ENCODE measurements at places on chromosomes 13 and 19.
A peak's percentile ranks its signal among the peaks of the same experiment; 100 is the strongest.

DNA sequence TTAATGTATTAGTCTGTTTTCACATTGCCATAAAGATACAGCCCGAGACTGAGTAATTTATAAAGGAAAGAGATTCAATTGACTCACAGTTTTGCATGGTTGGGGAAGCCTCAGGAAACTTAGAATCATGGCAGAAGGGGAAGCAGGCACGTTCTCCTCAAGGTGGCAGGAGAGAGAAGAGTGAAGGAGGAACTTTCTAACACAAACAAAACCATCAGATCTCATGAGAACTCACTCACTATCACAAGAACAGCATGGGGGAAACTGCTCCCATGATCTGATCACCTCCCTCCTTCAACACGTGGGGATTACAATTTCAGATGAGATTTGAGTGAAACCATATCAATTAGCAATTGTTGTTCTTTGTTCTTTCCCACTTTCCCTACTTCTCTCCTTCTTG lies 689.0 kb upstream of the SLITRK1 start:
- no peak for DNase-seq

DNA sequence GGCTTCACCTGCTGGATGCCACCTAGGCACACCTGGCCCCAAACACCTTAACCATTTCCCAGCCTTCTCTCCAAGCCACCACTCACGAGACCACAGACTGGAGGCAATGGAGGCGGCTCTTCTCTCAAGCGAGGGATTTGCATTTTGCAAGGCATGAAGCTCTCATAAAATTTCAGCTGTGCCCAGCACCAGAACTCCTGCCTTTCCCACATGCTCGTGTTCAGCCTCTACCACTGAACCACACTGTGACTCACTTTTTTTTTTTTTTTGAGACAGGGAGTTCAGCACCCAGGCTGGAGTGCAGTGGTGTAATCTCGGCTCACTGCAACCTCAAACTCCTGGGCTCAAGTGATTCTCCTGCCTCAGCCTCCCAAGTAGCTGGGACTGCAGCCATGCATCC lies 10.6 kb downstream of the NANOS3 start:
- DNase-seq: no peak

- DNase-seq: no peak
Observed at GRCh38 chr13:106589716-106590115, 21.8 kb upstream of the ARGLU1 start.

GRCh38 chr19:11534948-11535347 lies 3.7 kb upstream of the CNN1 start:
- DNase-seq: no peak

DNA sequence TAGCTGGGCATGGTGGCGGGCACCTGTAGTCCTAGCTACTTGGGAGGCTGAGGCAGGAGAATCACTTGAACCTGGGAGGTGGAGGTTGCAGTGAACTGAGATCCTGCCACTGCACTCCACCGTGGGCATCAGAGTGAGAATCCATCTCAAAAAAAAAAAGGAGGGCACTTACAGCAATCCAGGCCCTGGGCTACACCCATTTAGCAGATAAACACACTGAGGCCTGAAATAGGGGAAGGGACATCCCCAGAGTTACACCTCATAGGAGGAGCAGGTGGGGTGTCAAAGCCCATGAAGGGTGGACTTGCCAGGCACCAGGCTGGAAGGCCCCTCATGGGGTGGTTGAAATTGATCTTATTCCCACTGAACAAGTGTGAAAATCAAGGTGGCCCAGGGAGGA lies 13.9 kb upstream of the PLAUR start:
- no peak for DNase-seq

DNA sequence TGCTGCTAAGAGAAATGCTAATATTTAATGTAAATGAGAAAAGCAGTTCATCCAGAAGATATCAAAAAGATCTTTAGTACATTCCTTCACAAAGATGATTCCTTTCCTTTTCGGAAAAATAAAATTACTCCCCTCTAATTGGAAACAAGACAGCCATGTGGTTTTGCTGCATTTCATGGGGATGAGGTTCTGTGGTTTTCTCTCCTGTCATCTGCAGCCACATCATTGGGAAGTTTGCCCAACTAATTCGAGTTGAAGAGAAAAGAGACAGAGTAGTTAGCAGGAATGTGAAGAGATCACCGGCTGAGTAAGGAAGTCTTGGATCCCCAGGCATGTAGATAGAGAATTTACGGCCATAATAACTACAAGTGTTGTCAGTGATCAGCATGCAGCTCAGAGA lies 122.1 kb downstream of the CYSLTR2 start:
- no peak for DNase-seq

DNA sequence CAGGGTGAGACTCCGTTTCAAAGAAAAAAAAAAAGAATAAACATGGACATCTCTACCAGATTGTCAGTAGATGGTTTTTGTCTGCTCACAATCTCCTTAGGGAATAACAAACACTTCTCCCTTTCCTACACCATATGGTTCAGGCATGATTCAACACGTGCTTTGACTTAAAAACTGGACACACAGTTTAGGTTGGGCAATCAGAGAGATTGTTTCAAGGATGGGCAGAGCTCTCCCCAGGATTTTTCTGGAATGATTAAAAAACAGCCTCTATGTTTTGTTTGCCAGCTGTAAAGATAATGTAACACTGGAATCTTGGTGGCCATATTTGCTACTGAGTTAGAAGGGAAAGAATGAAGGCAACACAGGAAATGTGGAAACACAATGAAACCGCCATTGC lies 150.1 kb upstream of the TSC22D1 start:
- no peak for DNase-seq

DNA sequence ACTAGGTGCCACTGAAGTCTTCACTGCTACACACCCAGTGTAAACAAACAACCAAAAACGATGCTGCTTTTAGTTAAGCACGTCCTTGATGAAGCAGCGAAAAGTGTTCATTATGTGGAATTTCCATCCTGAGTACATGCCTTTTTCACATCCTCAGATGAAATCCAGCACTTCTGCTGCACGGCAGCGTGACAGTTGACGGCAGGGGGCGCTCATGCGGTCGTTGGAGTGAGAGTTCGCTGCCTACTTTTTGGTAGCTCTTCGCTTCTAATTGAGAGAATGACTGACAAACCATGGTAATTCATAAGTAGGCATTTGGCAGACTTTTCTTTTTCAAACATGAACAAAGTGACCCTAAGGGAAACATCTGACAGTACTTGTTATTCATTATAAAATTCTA lies 1124.9 kb downstream of the EFNB2 start:
- DNase-seq: peak; percentile 35

DNA sequence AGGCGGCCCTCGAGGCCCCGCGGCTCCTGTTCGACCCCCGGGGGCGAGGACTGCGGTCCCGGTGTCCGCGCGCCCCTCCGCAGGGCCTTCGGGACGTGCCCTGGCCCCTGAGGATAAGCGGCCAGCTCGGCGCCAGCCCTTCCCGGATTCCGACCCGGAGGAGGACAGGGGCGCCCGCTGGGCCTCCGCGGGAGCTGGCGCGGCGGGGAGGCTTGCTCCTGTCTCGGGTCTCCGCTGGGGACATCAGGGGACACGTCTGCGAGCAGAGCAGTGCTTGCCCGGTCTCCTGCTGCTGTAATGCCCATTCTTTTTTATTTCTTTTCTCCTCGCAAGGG lies 829 bp downstream of the B3GLCT start:
- DNase-seq: peak; percentile 78

- DNase-seq: peak; percentile 24
Observed at GRCh38 chr13:51935326-51936171, 73.8 kb downstream of the CCDC70 start.

GRCh38 chr13:40777166-40777808 lies 6.3 kb upstream of the MRPS31 start:
- peak; percentile 78 for DNase-seq

- no peak for DNase-seq
Observed at GRCh38 chr13:35841060-35841521, 290.1 kb downstream of the DCLK1 start.

- no peak for DNase-seq
Observed at GRCh38 chr19:38654628-38655055, 7.2 kb downstream of the ACTN4 start.

DNA sequence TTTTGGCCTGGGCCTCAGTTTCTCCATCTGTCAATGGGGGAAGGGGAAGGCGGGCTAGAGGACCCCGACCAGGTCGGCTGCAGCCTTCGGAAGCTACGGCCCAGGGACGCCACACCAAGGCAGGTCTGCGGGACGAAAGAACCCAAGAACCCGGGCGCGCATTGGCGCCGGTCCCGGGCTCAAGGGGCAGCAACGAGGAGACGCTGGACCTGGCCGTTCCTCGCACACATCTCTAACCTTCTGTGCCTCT lies 739 bp upstream of the ILF3 start:
- DNase-seq: no peak

- DNase-seq: no peak
Observed at GRCh38 chr19:51458051-51458645, at the start of gene SIGLEC8. Gene SIGLEC8 (minus strand): TSS chr19:51458454. CDS start chr19:51458387, 67 bp downstream.

- DNase-seq: no peak
Observed at GRCh38 chr13:113122550-113123225, at the start of gene F10. Gene F10 (plus strand): TSS chr13:113122799. CDS start chr13:113122856, 57 bp downstream.

GRCh38 chr19:46082728-46083050 lies 41.8 kb downstream of the IGFL3 start:
- no peak for DNase-seq

GRCh38 chr19:6826281-6826920 lies 53.9 kb downstream of the VAV1 start:
- DNase-seq: no peak

- DNase-seq: no peak
Observed at GRCh38 chr13:97520866-97521265, 86.9 kb downstream of the RAP2A start.

- no peak for DNase-seq
Observed at GRCh38 chr19:19748249-19748938, 15.5 kb upstream of the ZNF14 start.

GRCh38 chr13:62360609-62361008 lies 945.0 kb upstream of the PCDH20 start:
- no peak for DNase-seq

GRCh38 chr13:48901781-48902180 lies 73.9 kb upstream of the FNDC3A start:
- peak; percentile 21 for DNase-seq

GRCh38 chr13:83716121-83716520 lies 166.2 kb downstream of the SLITRK1 start:
- DNase-seq: no peak

DNA sequence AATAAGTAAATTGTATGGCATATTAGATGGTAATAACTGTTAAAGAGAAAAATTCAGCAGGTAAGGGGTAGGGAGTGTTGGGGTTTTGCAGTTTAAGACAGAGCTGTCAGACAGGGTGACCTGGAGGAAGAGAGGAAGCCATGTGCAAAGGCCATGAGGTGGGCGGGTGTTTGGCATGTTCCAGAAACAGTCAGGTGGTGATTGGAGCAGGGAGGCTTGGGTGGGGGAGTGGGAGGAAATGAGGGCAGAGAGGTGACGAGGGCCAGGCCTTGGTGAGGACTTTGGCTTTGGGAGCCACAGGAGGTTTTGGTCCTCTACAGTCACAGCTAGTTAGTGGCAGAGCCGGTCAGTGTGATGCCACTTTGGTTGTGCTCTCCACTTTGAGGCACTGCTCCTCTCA lies 20.1 kb downstream of the RYR1 start:
- DNase-seq: no peak

DNA sequence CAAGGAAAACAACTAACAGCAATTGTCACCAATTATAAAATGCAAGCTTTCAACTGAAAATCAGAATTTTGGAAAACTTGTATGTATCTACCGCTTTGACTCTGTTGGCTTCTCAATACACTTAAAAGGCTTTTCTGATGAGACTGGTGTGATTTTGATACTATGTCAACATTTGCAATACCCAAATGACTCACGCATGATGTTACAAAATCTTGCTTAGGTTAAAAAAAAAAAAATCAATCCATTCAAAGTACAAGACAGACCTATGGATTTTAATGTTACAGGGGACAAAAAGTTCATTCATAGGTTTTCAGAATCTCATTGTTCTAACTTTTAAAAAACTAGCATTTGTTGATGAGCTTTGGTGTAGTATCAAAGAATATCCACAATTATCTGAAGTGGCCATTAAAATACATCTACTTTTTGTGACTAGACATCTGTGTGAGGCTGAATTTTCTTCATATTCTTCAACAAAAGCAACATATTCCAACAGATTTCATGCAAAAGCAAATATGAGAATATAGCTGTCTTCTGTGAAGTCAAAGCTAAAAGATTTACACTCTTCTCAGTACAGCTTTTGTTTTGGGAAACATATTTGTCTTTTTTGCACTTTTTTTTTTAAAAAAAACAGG lies 10.7 kb downstream of the ELF1 start:
- DNase-seq: peak; percentile 61

DNA sequence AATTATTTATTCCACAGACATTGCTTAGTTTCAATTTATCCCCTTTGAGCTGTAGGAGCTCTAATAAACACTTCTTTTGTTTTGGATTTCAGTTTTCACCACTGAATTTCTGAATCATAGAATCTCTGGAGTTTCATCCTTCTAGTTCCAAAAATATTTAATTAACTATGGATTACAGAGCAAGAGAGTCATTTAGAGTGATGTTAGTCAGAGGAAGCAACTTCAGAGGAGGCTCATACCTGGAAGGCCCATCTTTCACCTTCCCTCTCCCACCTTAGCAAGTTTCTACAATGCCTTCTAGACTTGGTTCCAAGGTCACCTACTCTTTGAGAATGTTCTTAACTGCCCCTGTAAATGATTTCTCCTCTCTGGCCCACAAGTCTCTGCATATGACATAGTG lies 353.2 kb downstream of the SPRY2 start:
- DNase-seq: no peak

- no peak for DNase-seq
Observed at GRCh38 chr13:27508802-27509201, 58.4 kb upstream of the MTIF3 start.

DNA sequence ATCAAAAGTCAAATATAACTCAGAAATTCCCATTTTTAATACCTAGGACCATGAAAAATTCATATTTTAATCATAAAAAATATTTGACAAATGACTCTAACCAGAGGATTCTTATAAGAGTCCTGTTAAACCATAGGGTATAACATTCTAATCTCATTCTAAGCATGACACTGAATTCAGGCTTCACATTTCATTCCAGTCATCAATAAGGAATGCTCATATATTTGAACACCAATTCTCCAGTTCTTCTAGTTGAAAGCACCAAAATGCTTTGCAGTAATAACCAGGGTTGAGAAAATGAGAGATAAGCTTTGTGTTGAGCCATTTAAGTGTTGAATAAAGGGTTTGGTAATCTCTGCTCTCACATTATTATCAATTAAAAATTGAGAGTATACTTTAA lies 147.5 kb downstream of the VWA8 start:
- DNase-seq: no peak

GRCh38 chr13:67651908-67652465 lies 421.9 kb upstream of the PCDH9 start:
- DNase-seq: no peak

- no peak for DNase-seq
Observed at GRCh38 chr19:10356431-10356830, 17.0 kb upstream of the ICAM3 start.

DNA sequence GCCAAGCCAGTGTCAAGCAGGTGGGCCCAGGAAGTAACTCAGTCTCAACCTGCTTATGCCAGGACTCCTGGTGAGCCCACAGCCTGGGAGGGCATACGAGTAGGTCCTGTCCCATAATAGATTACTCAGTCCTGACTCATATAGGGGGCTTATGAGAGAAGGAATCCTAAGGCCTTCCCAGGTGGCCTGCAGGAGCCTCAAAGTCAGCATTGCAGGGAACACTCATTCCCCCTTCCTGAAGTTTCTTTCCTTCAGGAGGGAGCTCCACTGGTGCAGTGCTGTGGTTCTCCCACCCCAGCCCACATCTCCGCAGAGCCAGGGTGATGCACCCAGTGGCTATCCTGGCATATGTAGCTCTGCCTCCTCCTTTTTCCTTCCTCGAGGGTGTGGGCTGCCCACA lies 137.3 kb downstream of the ZIC5 start:
- DNase-seq: no peak

- peak; percentile 35 for DNase-seq
Observed at GRCh38 chr19:14559916-14560775, 11.7 kb downstream of the NDUFB7 start.

- DNase-seq: peak; percentile 82
Observed at GRCh38 chr19:19224852-19225494, 13.2 kb downstream of the NCAN start.
